ENCODE measurements at places on chromosomes 7 and 10.

GRCh38 chr7:153193144-153193595 lies 433.6 kb downstream of the ACTR3B start:
- no peak for DNase-seq

GRCh38 chr7:36208997-36209813 lies 56.2 kb downstream of the EEPD1 start:
- peak; percentile 42 for DNase-seq

GRCh38 chr10:131891196-131891928 lies 9.4 kb upstream of the PPP2R2D start:
- no peak for DNase-seq

DNA sequence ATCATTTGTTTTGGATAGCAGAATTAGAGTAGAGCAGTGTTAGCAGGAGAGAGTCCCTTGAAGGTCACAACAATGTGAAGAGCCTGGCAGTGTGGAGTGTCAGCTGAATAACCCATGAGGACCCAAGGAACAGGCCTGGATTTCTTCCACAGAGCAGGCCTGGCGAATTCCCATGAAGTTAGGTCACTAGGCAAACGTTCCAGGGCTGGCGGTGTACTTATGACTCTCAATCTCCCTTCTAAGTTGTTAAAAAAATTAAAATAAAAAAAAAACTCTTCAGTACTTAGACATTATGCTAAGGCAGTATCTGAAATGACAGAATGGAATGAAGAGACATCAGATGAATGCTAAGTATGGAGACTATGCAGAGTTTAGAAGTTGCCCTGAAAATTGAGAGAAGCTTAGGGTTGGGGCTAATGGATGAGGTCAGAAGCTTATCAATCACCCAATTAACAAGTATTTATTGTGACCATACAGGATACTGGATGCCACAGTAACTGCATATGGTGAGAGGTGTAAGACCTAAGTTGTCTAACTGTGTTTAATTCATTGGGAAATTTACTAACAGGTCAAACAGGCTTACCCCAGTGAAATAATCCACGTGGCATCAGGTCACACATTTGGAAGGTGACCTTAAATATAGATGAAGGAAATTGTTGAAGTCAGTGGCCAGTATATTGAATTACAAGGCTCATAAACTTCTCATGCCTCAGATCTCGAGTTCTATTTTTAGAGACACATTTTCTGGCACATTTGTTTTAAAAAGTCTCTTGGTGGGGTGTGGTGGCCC lies 126.2 kb upstream of the NRP1 start:
- no peak for DNase-seq

GRCh38 chr10:58281092-58281752 lies 12.3 kb downstream of the CISD1 start:
- DNase-seq = no peak

DNA sequence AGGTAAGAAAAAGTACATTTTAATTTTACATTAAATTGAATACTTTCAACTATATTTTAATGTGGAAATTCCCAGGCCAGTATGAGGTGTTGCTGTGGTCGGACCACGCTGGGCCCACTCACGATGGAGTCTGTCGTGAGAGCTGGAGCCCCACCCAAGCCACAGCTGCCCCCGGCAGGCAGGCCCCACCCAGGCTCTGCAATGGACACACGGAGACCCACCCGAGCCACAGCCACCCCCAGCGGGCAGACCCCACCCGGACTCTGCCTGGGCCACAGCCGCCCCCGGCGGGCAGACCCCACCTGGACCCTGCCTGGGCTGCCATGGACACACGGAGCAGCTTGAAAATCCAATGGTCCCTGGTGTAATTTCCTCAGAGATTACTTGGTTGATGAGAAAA lies 141.3 kb downstream of the PTPRN2 start:
- no peak for DNase-seq

DNA sequence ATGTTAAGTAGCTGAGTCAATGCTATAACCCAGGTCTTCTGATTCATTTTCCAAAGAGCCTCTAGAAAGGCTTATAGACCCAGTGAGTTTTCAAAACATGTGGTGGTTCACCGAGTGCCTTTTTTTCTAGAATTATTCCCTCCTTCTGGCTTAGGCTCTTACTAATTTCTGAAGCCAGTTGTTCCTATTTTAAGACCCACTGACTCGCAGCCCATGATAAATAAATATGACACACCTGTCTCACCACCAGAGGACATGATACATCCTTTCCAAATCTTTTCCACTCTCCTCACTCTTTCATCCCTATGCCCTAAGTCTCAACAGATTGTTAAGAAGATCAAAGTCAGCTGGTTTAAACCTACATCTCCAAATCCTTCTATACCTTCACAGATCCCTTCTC lies 126.0 kb upstream of the WNT16 start:
- DNase-seq = no peak

DNA sequence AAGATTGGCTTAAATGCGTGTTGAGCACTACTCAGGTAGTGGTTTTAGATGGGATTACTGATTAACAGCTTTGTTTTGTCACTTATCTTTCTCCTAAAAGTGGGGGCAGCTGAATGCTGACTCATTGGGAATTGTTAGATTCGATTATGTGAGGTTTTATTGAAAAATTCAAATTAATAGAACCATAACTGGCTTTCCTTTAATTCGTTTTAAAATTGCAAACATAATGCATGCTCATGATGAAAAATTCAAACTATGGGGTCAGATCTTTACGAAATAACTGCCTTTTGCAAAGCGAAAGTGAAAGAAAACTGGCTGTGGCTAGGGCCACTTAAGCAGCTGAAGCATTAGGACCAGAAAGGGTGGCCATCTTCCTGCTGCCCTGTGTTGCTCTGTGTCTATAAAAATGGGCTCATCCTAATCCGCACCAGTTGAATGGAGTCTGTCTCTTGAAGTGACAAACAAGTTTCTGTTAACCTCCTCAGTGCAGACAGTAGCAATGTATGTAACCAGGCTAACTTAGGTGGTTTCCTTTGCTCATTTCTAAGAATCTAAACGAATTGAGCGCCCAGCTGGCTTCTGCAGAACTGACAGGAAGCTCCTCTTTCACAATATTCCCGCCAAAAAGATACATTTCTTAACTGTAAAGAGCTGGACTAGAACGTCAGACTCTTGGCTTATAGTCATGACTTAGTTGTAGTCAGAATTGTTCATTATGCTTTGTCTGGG lies 27.8 kb downstream of the DENND10 start:
- peak; percentile 10 for DNase-seq

- no peak for DNase-seq
Observed at GRCh38 chr7:49839863-49840645, 66.6 kb downstream of the VWC2 start.

- no peak for DNase-seq
Observed at GRCh38 chr10:49446031-49446430, 50.1 kb upstream of the DRGX start.

DNA sequence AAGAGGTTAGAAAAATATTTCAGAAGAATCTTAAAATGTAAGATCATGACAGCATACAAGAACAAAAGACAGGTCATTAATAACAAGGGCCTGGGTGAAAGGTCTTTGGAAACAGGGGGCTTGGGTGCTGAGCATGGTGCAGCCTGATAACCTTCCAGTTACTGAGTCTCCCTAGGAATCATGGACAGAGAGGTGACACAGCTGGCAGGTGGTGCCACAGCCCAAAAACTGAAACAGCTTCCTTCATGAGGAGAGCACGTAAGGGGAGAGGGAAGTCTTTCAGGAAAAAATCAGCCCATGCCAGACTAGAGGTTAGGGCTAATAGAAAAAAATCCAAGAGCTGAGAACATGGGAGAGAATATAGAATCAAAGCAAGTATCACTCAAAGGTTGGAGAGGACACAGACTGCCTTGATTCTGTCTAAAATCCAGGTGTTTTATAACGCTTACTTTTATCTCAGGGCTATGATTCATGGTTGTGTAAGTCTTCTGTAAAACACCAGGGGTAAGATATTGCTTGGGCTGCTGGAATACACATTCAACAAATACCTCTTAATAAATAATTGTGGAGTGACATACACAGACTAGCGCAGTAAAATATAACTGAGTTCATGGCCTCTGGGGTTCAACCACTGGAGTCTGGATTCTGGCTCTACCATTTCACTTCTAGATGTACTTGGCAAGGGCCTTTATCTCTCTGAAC lies 88.1 kb downstream of the SEMA3C start:
- DNase-seq = no peak

GRCh38 chr7:471191-471865 lies 48.3 kb downstream of the PDGFA start:
- no peak for DNase-seq

DNA sequence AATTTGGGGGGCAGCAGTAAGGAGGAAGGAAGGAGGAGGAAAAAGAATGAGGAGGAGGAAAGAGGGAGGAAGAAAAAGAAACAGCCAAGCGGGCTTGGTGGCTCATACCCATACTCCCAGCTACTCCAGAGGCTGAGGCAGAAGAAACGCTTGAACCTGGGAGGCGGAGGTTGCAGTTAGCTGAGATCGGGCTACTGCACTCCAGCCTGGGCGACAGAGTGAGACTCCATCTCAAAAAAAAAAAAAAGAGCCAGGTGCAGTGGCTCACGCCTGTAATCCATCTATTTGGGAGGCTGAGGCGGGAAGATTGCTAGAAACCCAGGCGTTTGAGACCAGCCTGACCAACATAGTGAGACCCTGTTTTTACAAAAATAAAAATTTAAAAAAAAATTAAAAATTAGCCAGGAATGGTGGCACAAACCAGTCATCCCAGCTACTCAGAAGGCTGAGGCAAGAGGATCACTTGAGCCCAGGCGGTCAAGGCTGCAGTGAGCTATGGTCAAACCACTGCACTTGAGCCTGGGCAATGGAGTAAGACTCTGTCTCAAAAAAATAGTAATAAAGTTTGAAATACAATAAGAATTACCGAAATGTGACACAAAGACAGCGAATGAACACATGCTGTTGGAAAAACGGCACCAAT lies 14.1 kb upstream of the CRCP start:
- DNase-seq = no peak

- DNase-seq = no peak
Observed at GRCh38 chr10:50577681-50578350, 45.9 kb downstream of the SGMS1 start.

DNA sequence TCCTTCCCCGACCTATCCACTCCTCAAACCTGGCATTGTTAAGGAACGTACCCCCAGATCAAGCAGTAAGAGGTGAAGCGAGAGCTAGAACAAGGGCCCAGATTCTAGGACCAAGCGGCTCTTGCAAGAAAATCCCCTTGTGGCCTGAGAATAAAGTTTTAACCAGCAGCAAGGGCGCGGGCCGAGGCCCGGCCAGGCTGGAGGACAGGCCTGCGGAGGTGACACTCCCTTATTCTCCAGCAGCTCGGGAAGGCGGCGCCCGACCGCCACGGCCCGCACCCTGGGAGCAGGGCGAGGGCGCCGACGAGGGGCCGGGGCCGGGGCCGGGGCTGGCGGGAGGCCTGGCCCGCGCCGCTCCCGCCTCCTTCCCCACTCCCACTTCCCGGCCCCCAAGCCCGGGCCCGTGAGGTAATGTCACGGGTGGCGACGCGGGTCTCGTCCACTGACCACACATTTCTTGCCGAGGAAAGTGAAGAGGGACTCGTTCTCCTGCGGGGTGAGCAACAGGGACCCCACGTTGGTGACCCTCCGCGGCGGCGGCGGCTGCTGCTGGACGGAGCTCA lies 551 bp downstream of the WASL start:
- DNase-seq = no peak

- no peak for DNase-seq
Observed at GRCh38 chr10:72906446-72906845, 12.9 kb downstream of the OIT3 start.

DNA sequence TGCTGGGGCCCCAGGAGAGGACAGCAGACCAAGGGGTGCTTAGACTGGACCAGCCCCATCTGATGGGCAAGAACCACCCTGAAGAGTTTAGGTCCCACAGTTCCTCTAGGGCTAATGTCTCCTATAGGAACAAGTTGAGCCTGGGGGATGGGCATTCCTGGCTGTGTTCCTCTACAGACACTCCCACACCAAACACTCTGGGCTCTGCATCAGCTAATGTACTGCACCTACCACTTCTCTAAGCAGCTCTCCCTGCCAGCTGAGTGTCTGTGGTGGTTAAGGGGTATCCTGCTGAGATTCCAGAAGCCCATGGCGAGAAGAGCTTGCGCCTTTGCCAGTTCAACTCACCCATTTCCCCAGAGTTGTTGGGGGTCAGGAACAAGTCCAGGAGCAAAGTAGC lies 284.1 kb upstream of the CSTF2T start:
- no peak for DNase-seq

DNA sequence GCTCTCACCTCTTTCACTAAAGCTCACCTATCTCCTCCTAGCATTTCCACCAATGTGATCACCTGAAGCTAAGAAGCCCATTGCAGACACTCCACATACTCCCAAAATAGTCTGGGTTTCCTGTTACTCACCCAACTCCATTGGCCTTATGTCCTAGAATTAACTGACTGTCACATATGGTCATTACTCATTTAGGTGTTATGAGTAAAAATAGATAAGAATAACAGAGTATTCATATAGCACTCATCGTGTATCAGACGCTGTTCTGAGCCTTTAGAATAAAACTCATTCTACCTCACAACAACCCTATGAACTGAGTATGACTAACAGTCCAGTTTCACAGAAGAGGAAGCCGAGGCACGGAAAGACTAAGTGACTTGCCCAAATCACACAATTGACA lies 174.2 kb upstream of the NPVF start:
- DNase-seq = no peak

- DNase-seq = no peak
Observed at GRCh38 chr7:16399265-16399831, 22.0 kb downstream of the CRPPA start.

DNA sequence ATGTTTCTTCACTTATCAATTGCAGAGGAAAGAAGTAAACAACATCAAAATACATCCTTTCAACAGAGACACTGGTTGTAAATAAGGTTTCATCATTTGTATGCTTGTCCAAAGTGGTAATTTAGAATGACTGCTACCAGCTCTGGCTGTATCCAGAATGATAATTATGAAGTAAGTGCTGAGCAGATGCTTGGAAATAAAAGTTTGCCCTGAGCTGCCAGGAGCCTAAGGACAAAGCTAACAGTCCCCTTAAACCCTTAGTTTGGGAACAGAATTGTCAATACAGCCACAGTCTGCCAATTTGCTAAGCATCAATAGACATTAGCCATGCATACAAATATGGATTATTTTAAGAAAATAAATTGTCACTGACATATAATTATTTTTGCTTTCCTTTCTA lies 147.0 kb upstream of the SLC13A1 start:
- DNase-seq = no peak
